ENCODE measurements at places on chromosomes 11 and 22.

DNA sequence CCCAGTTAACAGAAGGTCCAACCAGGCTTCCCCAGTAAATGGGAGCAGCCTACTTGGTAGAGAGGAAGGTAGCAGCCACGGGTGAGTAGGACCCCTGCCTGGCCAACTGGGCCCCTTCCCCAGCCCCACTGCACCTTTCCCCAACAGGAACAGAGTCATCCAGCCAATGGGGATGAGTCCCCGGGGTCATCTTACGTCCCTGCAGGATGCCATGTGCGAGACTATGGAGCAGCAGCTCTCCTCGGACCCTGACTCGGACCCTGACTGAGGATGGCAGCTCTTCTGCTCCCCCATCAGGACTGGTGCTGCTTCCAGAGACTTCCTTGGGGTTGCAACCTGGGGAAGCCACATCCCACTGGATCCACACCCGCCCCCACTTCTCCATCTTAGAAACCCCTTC lies 6.6 kb downstream of the RIC8A start:
- DNase-seq, result no peak

DNA sequence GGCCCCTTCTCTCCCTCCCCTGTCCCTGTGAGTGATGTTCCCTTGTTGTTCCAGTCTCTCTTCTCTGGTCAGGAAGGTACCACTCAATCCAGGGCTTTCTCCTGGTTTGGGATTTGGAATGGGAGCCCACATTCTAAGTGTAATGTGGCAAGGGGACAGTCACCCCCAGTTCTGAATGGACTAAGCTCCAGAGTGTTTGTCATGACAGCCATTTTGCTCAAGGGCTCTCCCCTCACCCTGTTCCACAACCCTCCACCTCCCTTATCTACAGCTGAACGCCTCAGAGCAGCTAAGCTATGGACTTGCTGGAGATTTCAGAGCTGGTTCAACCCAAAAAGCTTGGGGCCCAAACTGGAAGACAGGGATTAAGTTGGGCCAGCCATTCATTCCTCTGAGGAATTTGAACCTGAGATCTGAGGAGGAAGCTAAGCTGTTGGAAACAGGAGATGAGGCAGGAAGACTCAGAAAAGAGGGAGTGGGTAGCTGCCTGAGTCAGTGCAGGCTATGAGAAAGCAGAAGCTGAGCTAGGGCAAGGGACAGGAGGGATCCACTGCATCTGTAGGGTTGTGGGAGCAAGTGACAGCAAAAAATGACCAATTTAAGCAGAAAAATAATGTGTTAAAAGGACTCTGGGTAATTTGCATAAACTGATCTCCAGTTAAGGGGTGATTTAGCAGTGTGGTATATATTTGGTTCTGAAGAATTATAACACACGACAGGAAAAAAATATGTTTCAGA lies 22.9 kb upstream of the FCHSD2 start:
- DNase-seq, result no peak

DNA sequence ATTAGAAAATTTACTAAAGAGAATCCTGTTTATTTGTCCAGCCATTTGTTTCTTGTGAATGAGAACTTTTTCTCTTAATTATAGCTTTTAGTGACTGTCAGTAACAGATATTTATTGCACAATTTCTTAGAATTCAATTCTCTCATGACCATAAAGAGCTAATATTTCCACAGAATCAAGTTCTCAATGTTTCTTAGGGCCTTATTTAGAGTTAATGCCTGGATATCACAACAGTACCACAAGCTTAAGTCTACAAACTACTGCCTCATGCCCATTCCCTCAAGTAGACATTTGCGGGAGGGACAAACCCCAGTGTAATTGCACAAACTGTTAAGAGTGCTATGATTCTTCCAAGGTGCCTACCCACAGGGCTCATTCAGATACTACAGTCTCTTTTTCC lies 199.7 kb upstream of the POU2AF2 start:
- no peak for DNase-seq

DNA sequence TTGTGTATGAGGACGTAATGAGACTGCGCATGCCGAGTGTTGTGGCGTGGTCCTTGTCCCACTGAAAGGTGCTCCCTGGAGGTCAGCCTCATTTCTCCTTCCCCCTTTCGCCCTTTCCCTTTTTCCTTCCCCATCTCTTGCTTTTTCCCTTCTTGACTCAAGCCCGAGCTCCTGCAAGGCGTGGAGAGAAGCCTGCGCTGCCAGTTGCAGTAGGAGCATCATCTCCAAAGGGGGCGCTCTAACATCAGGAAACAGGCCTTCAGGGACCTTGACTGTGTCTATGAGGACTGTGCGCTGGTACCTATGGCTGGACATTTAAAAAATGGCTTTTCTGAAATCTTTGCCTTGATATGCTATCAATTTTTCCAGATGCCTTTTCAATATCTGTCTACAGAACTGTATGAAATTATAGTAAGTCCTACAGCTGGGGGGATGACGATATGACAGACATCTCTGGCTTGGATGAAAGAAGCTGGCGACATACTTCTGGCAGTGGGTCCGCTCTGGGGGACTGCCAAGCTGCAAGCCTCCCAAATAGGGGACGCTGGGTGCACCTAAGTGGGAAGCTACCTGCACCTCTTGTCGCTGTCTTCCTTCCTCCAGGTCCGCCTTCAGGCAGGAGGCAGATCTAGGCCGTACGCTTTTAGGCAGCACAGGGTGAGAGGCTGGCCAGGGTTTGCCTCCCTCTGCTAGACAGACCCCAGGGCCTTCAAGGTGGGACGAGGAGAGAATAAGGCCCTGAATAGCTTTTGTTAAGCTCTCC lies 96.5 kb downstream of the NXPE2 start:
- no peak for DNase-seq

- no peak for DNase-seq
These were observed 120.0 kb downstream of the CADM1 start for GRCh38 chr11:115384236-115384635.

- DNase-seq, result no peak
These were observed 68.0 kb downstream of the USP47 start for GRCh38 chr11:11909727-11910126.

- no peak for DNase-seq
These were observed 4.4 kb upstream of the MISFA start for GRCh38 chr11:18594999-18595749.

DNA sequence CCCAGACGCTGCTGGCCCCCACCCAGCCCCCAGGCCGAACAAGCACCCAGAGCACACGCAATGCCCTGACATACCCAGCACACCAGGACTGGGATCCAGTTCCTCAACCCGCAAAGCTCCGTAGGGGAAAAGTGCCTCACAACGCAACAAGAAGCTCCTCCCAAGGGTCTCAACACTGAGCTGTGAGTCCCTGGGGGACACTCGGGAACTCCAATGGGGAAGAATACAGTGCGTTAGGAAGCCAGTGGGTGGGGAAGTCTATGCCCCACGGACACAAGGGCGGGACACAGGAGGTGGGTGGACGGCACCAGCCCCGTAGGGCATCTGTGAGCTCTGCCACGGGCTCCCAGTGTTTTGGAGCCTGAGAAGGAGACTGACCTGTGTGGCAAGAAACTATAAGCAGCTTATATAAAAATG lies 1.6 kb downstream of the DEAF1 start:
- DNase-seq, result no peak

GRCh38 chr22:47114813-47115517 lies 352.5 kb downstream of the TBC1D22A start:
- DNase-seq, result no peak

DNA sequence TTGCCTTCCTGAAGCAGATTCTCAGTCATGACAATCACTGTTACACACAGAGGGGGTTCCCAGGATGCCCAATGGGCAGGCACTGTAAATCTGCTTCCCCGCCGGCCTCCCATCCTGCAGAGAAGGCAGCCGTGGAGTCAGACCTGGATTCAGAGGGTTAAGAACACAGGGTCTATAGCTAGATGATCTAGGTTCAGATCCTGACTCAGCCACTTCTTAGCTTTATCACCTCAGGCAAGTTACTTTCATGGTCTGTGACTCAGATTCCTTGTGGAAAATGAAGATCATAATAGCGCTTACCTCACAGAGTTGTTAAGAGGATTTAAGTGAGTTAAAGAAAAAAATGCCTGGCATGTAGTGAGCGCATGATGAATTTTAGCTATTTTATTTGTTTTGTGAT lies 95.9 kb downstream of the TIMP3 start:
- no peak for DNase-seq

DNA sequence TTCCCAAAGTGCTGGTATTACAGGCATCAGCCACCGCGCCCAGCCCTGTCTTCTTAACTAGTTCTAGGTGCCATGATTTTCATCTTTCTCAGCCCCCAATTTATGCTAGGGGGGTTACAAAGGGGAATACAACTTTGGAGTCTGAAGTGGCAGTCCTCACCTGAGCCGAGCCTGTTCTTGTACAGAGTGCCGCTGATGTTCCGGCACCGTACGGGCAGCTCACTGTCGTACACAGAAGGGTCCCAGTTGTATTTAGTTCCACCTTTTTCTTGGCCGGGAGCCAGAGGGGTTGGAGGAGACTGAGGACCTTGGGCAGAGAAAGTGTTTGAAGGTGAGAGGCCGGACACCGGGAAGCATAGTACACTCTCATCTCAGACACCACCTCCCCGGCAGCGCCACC lies 7.3 kb downstream of the DEAF1 start:
- DNase-seq, result no peak

DNA sequence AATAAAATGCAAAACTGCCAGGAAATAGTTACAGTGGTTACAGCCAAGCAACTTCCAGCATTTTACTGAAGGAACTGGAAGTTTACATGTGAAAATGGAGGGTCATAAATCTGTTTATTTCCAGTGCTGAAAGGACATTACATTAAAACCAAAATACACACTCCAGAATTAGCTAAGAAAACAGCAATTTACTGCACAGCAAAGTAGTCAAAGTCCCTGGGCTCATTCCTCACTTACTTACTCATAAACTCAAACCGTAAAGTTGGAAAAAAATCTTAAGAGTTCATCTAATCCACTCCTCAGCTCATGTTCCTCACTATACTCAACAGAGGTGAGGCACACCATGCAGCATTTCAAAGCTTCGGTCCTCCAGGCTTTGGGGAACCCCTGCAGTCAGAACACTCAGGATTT lies 17.4 kb downstream of the CTSC start:
- DNase-seq, result no peak

DNA sequence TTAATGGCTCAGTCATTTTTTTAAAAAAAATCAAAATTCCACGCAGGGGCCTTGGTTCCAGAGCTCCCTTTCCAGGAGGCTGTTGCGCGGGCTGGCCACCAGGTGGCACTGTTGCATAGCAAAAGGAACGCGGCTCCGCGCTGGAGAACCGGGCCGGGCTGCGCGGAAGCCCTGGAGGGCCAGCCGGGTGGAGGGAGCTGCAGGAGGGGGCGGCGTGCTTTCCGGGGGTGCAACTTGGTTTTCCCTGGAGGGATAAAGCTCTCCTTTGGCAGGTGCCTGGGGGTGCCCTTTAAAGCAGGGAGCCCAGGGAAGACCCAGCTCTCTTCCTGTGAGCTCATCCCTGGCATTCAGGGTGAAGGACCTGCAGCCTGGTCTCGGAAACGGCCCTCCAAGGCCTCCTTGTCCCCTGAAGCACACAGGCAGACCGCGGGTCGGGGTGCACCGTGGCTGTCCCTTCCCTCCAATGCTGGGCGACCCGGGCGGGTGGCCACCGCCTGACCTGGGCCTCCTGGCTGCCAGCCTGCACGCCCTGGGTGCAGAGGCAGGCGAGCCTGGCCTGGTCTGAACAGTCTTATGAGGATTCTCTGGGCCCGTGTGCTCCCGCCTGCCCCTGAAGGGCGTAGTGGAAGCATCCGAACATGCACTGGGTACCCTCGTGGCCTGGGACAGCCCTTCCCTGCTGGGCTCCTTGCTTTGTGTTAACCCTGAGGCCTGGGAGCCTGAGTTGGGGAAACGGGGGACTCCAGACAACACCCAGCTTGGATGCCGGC lies 23.4 kb downstream of the KRTAP5-5 start:
- DNase-seq, result no peak

DNA sequence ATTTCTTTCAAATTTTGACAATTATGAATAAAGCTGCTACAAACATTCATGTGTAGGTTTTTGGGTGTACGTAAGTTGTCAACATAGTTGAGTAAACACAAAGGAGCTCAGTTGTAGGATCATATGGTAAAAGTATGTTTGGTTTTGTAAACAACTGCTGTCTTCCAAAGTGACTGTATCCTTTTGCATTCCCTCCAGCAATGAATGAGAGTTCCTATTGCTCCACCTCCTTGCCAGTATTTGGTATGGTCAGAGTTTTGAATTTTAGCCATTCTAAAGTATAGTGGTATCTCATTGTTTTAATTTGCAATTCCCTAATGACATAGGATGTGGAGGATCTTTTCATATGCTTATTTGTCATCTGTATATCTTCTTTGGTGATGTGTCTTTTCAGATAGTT lies 28.0 kb upstream of the PHOX2A start:
- no peak for DNase-seq

DNA sequence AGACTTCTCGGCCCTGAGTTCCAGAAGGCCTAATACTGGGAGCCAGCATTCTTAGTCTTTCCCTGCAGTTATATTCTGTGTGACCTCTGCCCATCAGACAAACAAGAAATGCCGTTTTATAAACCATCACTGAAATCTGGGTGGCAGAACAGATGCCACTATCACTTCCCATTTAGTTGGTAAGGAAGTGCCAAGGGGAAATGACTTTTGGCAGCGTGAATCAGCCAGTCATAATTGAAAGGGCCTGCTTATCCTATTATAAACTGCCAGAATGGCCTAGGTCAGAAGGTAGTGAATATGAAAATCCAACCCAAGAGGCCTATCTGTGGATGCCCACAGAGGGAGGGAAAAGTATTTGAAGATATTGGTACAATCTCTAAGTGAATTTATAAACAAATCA lies 646.8 kb upstream of the CCDC90B start:
- DNase-seq, result no peak

GRCh38 chr22:47598864-47599263 lies 836.4 kb downstream of the TBC1D22A start:
- DNase-seq, result no peak

DNA sequence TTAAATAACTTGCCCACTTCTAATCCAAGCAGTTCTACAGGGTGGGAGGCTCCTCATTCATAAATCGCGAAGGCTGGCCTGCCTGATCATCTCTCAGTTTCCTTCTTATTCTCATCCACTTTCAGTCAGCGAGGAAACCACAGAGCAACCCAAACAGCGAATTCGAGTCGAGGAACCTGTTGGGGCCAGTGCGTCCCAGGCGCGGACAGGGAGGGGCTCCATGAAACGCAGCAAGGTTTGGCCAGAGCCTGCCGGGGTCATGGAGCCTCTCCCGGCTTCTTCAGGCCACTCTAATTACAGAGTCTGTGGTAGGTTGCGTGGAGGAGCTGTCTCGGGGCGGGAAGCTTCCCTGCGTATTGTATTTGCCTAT lies 741 bp upstream of the NAV2 start:
- no peak for DNase-seq

DNA sequence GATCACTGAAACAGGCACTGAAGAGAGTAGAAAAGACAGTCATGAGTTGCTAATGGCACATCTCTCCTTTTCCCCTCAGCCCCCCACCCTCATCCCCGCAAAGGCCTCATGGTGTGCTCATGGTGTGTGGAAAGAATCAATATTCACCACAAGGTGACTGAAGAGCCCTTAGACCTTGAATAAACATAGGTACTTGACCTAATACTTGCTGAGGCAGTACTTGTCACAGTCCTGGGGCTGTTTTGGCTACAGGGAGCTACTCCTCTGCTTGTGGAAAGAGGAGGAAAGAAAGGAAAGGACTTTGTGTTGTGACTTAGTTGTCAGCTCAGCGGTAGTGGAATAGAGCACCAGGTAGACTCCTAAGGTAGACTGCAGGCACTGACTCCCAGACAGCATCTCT lies 537.8 kb upstream of the CCDC179 start:
- DNase-seq, result no peak

Data from cortex of kidney (tissue), 1 donor.